HT1080 (cell line): ENCODE measurements at places on chromosomes 1 and 21. TPM values are rescaled to one million over a fixed set of nuclear protein-coding genes. Genes with fewer than 3 reads are reported as not detected.
A peak's percentile ranks its signal among the peaks of the same experiment; 100 is the strongest.

- no peak for DNase-seq
Measured at GRCh38 chr1:13753636-13754402, 53.8 kb downstream of the PRDM2 start.

DNA sequence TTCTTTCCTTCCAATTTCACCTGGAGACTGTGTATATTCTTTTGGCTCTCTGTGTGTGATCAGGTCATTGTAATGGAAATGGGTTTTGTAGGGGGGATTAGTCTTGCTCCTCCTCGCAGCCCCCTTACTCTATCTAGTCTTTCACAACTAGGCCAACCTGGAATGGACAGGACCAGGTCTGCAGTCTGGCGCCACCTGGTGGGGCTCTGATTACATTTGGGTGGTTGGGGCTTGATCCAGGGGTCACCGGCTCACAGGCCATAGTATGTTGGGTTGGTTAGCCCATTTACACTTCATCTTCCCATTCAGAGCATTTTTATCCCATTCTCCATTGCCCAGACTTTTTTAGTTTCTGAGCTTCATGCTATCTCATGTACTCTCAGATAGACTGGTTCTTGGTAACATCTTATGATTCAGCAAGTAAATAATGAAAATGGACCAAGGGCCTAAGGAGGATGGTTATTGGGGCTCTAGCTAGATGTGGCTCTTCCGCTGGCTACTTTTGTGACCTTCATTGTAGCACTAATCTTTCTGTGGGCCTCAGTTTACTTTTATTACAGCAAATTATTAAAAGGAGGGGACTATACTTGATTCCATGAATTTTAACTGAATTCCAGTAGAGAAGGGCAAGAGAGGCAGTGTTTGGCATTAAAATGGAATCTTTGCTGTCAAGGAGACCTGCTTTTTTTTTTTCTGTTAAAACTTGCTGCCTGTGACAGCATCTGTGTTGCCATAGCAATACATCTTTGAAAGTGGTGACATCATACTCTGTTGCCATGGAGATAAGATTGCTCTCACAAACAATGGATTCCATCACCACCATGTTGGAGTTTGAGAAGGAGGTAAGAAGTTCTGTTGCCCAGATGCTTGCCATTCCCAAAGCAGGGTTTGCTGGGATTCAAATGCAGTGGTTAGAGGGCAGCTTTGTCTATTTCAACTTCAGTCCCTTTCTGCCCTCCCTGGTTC is 150.1 kb downstream of the PLXNA2 start:
- peak; percentile 46 for DNase-seq

DNA sequence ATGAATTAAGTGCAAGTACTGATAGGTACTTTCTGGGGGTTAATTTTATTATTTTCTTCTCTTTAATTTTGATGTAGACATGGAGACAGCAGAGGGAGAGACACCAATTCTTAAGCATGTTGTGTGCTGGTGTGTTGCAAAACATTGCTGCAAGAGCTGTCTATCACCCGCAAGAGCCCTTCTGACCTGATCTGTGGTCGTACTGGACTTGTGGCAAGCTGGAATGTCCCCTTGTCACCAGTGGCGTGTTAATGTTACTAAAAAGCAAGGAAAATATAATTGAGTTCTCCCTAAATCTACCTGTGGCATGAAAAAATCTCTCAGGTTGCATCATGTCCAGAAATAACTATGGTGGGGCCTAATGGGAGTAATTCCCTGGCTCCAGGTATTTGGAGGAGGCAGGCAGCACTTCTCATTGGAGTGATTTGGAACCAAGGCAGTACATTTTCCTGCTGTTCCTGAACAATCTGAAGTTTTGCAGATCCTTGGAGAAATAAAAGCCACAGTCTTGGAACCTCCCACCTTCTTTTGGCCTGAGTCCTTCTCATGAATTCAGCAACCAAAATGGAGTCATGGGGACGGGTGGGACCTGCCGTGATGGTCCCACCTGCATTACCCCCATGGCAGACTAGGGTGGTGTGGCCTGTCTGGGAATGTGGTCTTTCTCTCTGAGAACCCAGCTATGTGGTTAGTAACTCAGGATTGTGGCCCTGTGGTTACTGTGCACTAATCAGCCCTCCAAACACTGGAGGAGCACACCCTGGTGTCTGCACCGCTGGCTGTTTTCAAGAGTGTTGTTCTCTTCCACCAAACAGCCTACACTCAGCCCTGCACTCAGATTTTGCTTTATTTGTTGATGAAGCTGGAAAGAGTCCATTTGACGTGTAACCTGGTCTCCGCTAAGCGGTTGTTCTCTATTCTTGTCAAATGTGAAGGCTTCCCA is 57.4 kb downstream of the GALNT2 start:
- DNase-seq = no peak

The KRTAP22-2 gene
- not detected in 2 replicates for total RNA-seq

The USH2A gene
- total RNA-seq = under 0.01 and 0.02 TPM in 2 replicates

The CPLANE2 gene
- 7.4 and 9.2 TPM in 2 replicates for total RNA-seq
